ENCODE measurements at places on chromosomes 1 and 21.

GRCh38 chr1:152473887-152474537 is 36.6 kb upstream of the LCE5A start:
- no peak for DNase-seq

- DNase-seq, result no peak
Measured at GRCh38 chr21:25330266-25330665, 277.0 kb downstream of the MRPL39 start.

DNA sequence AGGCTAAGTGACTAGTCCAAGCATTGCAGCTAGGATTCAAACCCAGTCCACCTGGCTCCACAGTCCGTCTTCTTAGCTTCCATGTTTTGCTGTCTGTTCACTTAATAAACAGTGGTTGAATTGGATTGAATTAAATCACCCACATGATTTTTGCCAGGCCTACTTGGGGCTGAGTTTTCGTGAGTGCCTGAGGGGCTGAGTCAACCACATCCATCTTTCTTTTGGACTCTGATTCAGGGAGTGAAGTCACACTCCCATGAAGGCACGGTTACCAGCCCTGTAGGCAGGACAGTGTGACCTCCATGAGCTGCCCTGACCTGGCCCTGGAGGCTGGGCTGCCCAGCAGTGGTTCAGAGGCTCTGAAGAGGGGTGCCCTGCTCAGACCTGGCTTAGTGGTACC is 123.7 kb downstream of the ACTL8 start:
- no peak for DNase-seq

DNA sequence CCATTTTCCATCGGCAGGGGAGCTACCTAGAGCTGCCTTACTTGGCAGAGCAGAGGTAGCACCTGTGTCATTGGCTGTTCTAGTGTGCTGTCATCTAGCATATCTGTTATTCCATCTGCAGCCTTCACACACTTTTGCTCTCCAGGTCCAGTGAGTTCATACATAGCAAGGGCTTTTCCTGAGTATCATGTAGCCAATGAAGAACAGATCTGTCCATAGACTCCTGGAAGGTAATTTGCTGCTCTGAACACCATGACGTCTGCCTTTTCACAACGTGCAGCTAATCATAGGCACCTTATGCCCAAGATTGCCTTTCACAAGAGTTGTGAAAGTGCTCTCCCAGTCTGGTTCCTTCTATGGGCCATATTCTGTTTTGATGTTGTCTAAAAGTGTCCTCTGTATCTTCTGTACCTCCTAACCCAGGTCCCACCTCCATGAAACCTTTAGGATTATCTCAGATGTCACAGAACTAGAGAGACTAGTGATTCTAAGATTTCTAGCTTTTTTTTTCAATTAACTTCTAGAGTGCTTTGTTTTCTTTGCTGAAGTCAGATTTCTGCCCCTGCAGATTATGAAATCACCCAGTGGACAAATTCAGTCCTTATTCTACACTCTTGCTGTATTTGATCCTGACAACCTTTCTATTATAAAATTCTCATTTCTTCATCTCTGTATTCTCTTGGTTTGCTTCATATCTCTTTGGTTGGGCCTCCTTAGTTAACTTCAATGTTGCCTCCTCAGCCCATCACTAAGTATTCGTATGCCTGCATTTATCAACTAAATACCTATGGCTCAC is 134.8 kb downstream of the PBX1 start:
- no peak for DNase-seq

GRCh38 chr1:10665930-10666850 is 130.3 kb downstream of the CASZ1 start:
- no peak for DNase-seq

Data from effector CD4-positive, alpha-beta T cell (primary cell).